ENCODE measurements at places on chromosomes 3 and 15.
A peak's percentile ranks its signal among the peaks of the same experiment; 100 is the strongest.

- DNase-seq: no peak
These were observed 152.2 kb upstream of the SLC2A2 start for GRCh38 chr3:171178714-171179113.

DNA sequence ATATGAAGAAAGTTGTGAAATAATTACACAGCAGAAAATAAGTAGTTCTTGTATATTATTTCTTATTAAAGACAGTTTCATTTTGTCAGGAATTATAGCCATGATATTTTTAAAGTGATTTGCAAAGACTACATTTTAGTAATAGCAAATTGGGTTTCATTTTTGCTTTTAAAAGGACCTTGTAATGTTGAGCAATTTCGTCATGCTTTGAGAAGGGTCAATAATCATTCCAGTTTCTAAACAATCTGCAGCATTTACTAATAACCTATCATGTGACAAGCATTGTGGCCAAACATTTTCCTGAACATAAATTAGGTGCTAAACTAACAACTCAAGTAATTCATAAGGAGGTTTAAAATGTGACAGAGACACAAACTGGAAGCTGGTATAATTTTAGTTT is 214.4 kb upstream of the CBLB start:
- DNase-seq: no peak

GRCh38 chr15:55742927-55743728 is at the start of gene PRTG:
TSS of gene PRTG (minus strand) at chr15:55743152. CDS start at chr15:55742931, 221 bp downstream.
- DNase-seq: no peak

DNA sequence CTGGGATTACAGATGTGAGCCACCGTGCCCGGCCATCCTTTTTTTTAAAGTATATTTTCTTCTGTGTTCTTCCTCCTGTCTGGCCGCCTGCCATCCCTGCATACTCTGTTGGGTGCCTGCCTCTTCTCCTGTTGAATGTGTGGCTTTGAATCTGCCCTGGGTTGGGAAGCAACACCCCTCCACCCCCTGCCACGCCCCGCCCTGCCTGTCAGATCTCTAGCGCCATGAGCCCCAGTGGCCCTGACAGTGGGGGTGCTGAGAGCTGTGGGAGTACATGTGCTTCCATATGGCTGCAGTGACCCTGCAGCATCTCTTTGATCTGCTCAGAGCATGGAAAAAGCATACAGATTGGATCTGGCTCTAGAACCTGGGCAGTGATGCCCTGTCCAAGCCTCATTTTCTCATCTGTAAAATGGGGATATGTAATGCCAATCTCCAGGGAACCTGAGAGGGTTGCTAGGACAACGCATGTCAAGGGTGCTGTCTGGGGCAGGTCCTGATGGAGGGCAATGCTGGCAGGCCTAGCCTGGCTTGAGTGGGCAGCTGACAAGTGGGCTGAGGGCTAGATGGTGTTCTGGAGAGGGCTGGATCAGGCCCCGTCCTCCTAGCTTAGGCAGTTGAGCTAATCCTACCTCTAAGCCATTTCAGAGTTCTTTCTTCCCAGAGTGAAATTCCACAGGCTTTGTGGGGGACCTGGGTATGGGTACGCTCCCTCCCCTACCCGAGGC is 23.9 kb downstream of the CCDC13 start:
- no peak for DNase-seq

GRCh38 chr15:78069052-78069414 is 8.5 kb downstream of the TBC1D2B start:
- DNase-seq: no peak

GRCh38 chr15:83285979-83286553 is 1.6 kb upstream of the BNC1 start:
- DNase-seq: peak; percentile 77

- no peak for DNase-seq
These were observed 9.6 kb downstream of the MCM2 start for GRCh38 chr3:127607675-127608361.

- no peak for DNase-seq
These were observed 55.7 kb downstream of the RUBCN start for GRCh38 chr3:197680955-197681521.

- no peak for DNase-seq
These were observed 817 bp downstream of the USP3 start for GRCh38 chr15:63504979-63505841.

GRCh38 chr15:53549697-53550305 is 209.7 kb downstream of the WDR72 start:
- no peak for DNase-seq

DNA sequence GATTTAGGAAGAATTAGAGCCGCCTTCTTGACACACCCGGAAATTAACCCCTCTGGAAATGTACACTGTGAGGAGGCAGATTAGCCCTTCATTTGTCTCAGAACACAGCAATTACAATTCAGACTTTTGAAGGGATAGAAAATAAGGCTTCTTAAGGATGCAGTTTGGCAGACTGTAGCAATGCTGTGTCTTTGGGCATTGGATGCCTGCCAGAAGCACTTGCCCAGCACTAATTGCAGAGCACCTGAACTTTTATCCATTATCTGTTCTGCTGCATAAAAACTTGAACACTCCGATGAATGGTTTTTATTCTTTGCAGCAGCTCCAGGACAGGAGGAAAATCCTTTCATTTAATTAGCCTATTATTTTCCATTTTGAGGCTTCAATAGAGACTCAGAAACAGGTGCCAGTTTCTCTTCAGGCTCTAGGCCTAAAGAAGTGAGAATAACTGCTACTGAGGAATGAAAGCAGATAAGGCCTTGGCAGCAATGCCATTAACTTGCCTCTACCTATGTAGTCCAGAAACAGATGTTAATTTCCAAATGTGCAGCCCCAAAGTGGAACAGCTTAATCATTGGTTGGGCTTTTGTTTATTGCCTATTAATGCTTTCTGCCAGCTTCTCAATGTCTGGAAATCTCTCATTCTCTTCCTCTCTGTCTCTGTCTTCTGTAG is 418.5 kb downstream of the NSUN3 start:
- no peak for DNase-seq

GRCh38 chr15:70114221-70114620 is 16.5 kb upstream of the TLE3 start:
- DNase-seq: no peak

- no peak for DNase-seq
These were observed 189.3 kb downstream of the OPA1 start for GRCh38 chr3:193782276-193782647.

DNA sequence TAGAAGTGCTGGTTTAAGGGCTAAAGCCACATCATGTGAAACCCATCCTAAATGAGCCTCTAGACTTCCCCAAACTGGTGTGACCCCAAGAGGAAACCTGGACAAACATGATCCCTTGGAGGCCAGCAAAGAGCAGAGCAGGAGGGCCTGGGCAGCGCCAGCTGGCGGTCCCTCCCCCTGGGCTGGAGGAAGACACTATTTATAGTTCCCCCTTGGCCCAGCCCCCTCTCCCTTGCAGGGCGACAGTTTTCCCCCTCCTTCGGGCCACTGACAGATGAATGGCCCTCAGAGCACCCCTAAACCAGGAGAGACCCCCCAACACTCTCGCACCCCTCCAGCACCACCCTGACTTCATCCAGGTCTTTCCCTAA is 2.9 kb downstream of the UCN2 start:
- DNase-seq: no peak

- DNase-seq: no peak
These were observed 22.0 kb upstream of the PGPEP1L start for GRCh38 chr15:99029341-99030144.

DNA sequence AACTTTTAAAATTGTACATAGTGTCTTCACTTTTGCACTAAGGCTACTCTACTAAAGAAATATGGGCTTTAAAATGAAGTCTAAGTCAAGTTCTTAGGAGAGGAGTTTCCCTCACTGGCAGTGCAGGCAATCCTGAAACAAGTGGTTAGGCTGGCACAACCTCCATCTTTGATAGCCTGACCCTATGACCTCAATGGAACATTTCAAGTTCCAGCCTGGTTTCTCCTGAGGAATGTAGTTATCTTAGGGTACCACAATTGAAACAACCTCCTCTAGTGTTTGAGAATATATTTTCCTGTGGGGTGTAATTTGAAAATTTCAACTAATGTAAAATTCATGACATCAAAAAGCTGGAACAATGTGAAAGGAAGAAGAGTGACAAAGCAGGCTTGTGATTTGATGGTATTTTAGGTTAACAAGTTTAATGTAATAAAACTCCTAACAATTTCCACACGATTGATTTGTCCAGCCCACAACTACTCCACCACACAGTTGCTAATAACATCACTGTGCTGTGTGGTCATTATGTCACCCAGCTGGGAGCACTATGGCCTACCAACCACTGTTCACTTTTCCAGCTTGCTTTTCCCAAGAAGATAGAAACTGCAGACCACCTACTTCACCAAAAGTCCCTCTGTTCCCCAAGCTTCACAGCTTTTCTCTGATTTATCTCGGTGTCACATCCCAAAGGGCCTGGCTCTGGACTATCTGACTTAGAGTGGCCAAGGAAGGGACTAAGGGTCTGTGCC is 1.8 kb downstream of the WWTR1 start:
- no peak for DNase-seq

DNA sequence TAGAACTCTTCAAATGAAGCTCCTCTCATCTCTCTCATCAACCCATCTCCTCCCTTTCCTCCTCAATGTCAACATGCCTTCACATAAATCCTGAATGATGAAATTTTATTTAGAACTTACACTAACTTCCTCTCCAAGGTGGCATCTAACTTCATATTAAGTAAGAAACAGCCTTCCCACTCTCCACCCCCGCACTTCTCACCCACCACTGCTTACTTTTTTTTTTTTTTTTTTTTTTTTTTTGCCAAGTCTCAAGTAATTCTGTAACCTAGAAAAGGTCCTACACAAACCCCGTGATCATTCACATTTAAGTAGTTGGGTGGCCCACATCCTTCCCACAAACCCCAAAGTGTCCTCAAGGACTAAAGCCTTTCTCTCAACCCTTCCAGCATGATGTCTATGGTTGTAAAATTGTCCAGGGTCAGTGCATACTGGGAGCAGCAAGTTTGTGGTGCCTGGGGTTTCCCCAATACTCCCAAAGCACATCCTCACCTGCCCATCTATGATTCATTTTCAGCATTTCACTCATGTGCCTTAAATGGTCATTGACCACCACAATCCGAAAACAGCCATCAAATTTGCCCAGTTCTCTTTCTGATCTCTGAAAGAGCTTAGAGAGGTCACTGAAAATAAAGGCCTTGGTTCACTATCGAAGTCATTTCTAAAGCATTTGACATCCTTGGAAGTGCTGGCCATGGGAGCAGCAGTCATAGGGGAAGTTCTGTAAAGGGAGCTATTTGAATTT is 47.2 kb downstream of the CD86 start:
- DNase-seq: no peak

DNA sequence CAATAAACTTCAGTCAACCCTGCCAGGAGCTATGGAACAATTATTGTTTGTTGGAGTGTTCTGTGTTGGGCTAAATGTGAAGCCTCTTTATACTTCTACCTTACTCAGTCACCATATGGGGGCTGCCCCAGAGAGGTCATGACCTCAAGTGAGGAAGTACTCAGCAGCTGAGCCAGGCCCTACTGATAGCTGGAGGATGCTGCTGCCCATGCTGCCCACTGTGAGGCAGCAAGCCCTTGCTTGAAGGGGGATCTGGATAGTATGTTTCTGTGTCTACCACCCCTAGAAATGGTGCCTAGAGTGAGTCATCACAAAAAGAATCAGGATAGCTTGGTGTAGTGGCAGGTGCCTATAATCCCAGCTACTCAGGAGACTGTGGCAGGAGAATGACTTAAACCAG is 4.5 kb upstream of the RPL24 start:
- no peak for DNase-seq

- DNase-seq: no peak
These were observed 169.1 kb downstream of the WDR72 start for GRCh38 chr15:53590380-53590779.

- DNase-seq: no peak
These were observed 500.6 kb upstream of the MCTP2 start for GRCh38 chr15:93730724-93731123.

- DNase-seq: no peak
These were observed 243.3 kb downstream of the FAM43A start for GRCh38 chr3:194928831-194929577.

DNA sequence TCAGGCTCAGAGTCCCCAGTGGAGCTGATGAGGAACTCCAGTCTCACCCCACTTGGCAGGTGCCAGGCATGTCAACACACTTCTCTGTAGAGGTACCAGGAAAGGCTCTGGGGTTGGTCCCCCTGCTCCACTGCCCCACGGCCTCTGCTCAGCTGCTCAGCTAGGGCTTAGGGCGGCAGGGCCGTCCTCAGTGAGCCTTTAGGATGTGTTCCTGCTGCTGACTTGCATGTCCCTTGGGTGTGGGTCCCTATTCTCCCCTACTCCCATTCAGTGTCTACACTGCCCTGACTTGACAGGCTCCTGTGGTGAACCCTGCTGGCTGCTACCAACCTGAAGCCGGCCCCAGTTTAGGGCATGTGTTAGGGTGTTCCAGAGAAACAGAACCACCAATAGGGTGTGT is 17.9 kb upstream of the POLG start:
- DNase-seq: no peak

DNA sequence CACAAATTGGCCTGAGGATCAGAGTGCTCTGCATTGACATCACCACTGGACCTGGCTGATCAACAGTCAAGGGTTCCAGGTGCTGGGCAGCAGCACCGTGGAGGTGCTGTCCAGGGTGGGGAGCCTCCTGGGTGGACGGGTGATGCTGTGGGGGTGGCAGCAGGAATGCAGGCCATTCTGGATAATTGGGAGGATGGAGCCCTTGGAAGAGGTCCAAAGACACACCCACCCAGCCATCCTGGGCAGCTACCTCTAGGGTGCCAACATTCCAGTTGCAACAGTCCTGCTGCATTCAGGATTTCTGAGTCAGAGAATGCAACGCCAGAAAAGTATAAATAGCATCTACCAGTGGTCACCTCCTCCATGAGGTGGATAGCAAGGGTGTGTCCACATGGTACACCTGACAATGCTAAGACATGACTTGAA is 26.8 kb downstream of the STARD5 start:
- no peak for DNase-seq

GRCh38 chr15:64263567-64263966 is 92.4 kb downstream of the CSNK1G1 start:
- DNase-seq: no peak

DNA sequence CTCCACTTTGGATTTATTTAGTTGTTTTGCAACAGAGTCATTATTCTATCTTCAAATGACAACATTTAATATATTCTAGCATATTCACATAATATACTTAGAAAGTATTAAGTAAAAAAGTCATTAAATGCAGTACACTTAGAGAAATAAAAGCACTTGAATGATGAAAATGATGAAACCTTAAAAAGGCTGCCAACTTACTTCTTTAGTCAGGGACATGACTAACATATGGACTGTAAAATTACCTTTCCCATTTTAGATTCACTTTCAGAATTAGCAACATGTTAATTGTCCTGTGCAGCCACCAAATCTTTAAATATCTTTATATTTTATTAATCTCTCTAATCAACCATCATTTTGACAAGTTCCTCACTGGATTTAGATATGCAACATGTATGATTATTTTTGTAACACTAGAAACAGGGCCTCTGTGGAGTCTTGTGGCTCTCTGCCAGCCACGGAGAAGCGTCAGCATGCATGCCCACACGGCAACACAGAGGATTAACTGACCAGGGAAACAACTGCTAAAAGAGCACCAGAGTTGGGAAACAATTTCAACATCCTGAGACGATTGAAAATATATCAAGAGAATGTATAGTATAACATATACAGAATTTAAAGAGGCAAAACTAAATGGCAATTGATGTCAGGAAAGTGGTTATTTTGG is 95.7 kb downstream of the ANO10 start:
- no peak for DNase-seq

- DNase-seq: no peak
These were observed 232.6 kb upstream of the TPM1 start for GRCh38 chr15:62809968-62810260.

GRCh38 chr3:172980849-172981248 is 160.2 kb downstream of the SPATA16 start:
- DNase-seq: no peak
